Non-pigmented ciliary epithelial cell (primary cell): ENCODE measurements at places on chromosomes 5 and 9.

GRCh38 chr5:1392261-1392660, 47.4 kb upstream of the CLPTM1L start:
- no peak for DNase-seq

- no peak for DNase-seq
Measured at GRCh38 chr5:151002250-151002649, 18.1 kb upstream of the GPX3 start.

GRCh38 chr9:125995706-125996105, 248.5 kb downstream of the PBX3 start:
- no peak for DNase-seq

DNA sequence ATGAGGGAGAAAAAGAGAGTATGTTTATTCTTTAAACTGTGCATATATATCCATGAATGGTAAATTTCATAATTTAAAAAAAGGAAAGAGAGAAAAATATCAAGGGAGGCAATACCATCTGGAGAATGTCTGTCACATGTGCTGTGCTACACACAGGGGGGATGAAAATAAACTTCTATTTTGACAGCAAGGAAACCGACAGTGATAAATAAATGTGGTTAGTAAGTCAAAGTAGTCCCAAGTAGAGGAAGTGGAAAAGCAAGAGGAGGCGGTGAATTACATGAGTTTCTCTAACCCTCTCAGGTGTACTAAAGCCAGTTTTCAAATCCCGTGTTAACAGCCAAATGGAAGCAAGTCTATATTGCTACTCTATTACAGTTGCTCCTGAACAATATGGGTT, 83.3 kb downstream of the ICE1 start:
- DNase-seq = no peak

- DNase-seq = no peak
Measured at GRCh38 chr9:22829236-22829635, 382.6 kb downstream of the DMRTA1 start.

DNA sequence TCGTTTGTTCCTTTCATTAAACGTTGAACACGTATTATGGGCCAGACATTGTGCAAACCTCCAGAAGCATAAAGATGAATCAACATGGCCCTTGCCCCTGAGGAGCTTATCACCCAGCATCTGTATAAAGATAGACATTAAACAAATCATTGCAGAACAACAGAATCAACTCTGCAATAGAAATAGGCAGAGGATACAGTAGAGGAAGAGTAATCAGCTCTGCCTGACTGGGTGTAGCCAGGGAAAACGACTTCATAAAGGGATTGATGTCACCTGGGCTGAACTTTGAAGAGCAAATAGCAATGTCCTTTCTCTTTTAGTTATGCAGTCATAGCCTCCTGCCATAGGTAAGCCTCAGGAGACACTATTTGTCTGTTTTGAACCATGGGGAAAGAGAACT, 13.4 kb downstream of the RGS7BP start:
- DNase-seq = no peak

DNA sequence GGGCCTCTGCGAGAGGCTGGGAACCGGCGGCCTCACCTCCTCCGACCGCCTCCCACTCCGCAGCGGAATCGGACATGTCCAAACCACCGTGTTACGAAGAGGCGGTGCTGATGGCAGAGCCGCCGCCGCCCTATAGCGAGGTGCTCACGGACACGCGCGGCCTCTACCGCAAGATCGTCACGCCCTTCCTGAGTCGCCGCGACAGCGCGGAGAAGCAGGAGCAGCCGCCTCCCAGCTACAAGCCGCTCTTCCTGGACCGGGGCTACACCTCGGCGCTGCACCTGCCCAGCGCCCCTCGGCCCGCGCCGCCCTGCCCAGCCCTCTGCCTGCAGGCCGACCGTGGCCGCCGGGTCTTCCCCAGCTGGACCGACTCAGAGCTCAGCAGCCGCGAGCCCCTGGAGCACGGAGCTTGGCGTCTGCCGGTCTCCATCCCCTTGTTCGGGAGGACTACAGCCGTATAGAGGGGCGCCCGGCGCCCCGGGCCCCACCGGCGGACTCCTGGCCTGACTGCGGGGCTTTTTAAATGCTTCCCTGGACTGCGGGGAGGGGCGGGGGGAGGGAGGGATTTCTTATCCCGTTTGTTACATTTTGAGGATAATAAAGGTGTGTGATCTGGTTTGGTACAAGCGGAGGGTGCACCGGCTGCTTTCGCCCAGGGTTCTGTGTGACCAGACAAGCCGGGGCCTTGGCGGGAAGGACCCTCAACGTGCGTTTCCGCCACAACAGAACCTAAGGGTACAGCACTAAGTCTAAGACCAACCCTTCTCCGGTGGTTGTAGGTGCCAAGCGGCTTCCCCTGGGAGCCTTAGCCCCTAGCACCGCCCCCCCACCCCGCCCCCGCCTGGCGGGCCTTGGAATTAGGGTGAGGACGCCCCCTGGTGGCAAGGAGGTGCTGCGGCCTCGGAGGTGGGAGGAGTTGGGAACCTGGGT, 9.3 kb downstream of the PRR7 start:
- DNase-seq = no peak

DNA sequence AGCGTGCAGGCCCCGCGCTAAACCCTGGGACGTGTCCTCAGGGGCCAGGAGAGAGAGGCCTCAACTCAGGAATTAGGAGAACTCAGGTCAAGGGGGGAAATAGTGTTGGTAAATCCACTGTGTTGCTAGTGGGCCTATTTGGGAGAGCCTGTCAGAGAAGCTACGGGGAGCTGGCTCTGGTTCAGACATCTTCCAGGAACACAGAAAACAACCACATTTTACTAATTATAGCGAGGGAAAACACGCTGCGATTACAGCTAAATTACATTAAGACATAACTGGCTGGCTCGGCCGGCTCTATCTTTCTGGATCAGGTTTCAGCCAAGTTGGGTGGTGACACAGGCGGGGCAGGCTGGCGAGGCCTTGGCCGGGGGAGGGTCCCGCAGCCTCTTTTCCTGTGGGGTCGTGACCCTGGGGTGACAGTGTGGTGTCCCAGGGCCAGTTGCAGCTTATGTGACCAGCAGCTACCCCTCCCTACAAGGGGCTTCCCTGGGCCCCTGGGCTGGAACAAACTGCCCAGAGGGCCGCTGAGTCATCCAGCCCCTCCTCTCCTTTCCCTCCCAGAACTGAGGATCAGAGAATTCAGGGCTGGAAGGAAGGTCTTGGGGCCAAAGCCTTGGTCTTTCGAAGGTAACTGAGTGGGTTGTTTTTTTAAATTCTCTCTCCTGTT, 75.1 kb downstream of the FGF18 start:
- DNase-seq = peak; percentile 15

- no peak for DNase-seq
Measured at GRCh38 chr5:40429258-40430100, 250.2 kb upstream of the PTGER4 start.

DNA sequence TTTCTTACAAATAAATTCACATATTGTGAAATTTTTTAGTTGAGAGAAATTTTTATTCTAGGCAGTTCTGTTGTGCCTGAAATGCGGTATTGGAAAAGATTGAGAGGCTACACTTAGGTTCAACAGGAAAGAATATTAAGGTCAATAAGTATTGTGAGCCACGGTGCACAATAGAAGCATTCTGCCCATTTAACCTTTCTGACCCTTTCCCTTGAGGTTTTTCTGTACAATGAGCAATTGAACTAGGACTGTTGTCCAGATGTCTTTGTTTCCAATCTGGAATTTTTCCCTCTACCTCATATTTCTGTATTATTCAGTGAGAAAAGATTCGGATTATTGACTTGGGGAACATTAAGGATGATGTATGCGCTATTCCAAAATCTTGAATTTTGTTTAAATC, 205.2 kb downstream of the NR3C1 start:
- no peak for DNase-seq

DNA sequence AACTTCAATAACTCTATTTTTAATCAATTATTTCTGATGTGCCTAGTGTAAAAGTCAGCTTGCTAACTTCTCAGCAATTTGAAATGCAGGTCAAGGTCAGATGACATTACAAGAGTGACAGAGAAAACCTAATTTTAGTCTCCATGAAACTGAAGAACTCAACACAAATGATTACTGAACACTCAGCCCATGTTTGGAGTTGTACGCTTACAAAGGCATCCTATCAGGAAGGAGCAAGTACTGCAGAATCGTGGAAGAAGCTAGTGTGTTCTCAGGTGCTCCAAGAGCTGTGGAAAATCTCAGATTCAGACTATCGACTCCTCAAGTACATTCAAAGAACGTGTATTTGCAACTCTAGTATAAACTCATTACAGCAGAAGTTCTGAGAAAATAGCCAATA, 526.7 kb downstream of the PDE4D start:
- DNase-seq = no peak

DNA sequence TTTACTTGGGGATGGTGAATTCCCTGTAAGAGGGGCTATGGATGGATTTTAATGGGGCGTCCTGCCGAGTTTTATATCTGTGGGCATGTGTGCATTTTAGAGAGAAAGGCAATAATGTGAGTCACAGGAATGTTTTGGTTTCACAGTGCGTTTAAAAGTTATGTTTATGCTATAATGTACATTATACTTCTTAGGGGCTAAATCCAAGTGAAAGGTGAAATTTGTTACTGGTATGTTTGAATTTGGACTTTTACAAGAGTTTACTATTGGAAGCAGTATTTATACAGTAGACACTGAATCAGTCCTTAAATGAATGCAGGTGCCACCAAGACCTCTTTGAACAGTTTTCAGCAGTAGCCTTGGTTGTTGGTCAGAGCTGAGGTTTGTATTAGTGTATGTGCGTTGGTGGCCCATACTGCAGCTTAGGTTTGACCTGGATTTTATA, 5.6 kb downstream of the JMY start:
- no peak for DNase-seq

- DNase-seq = no peak
Measured at GRCh38 chr9:3263698-3264097, 262.1 kb downstream of the RFX3 start.

DNA sequence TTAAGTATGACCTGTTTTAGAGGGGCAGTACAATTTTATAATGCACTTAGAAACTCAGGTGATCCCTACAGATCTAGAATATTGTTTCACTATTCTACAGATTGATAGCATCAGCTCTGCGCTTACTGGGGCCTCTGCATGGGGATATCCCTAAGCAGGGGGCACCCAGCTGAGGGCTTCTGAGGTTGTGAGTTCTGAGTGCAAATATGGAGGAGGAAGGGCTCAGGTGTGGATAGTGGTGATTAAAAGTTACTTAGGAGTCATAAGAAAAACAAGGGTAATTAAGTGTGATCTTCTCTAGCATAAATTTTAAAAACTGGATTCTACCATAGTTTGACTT, 274.4 kb downstream of the EFNA5 start:
- DNase-seq = no peak

GRCh38 chr9:132036521-132036920, 43.1 kb downstream of the MED27 start:
- no peak for DNase-seq

- DNase-seq = no peak
Measured at GRCh38 chr5:170760113-170760512, 23.4 kb upstream of the GABRP start.

GRCh38 chr5:142109331-142110045, 909 bp downstream of the NDFIP1 start:
- DNase-seq = no peak

GRCh38 chr5:127777957-127778356, 74.8 kb downstream of the CCDC192 start:
- no peak for DNase-seq

DNA sequence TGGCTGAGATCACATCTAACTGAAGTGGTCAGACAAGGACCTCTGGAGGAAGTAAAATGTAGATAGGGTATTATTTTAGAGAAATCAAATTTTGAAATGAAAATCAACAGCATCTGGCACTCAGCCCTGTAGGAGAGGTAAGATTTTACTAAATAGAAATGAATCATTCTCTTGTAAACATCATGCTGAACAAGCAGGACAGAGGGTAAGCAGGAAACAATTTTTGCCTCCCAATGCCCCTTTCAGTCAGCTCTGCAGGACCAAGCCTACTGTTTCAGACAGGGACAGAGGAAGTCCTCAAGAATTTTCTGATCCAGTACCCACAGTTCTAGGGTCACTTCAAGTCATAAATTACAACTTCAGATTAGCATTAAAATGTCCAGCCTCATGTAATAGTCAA, 190.1 kb downstream of the ESM1 start:
- no peak for DNase-seq

GRCh38 chr5:39199335-39199734, 20.0 kb downstream of the FYB1 start:
- DNase-seq = no peak

DNA sequence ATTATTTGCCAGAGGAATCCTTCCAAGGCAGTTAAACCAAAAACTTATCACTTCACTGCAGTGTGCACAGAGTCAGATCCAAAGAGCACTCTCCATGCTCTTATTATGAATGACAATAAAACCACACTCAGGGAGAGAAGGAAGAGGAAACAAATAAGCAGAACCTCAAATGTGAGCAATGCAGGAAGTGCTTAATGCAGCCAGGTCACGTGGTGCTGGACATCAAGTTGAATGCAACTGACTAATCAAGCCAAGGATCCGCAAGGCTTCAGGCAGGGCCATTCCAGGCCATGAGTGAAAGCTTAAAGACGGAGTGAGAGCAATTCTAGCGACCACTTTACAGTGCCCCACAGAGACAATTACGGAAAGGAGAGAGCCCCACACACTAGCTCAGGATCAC, 230.4 kb upstream of the PUM3 start:
- no peak for DNase-seq

DNA sequence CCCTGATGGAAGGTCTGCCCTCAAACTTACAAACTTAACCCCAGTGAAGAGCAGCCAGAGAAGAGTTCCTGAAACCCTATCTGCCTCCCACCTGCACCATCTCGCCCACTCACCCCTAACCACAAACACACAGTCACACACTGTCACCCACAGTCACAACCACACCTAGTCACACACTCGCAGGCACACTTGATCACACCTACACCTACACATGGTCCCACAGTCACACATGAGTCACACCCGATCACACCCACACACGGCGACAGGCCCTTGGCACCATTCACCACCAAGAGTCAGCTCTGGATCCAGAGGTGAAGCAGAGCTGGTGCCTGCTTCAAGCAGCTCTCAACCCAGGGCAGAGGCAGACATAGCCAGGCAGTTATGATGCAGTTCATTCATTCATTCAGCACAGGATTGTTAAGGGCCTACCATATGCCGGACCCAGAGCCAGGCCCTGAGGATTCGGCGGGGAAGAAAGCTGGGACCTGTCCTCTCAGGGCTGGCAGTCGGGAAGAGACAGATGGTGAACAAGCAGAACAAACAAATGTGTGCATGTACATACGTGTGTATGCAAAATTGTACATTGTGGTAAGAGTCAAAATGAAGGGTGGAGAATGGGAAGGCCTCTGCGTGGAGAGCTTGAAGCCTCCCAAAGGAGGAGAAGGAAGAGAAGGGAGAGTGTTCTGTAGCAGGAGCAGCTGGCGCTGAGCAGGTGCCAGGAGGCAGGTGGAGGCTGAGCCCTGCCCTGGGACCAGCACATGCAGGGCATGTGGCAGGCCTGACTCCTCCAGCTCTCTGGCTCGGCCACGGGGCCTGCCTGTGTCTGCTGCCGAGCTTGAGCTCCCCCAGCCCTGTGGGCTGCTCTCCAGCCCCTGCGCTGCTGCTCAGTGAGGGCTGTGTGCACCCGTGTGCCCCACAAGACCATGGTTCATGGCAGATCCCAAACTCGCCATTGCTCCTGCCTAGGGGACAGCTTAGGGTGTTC, 6.4 kb downstream of the TSPAN17 start:
- DNase-seq = no peak

GRCh38 chr5:52710972-52711596, 76.6 kb upstream of the ITGA1 start:
- no peak for DNase-seq
